Stimulated activated CD8-positive, alpha-beta memory T cell treated with anti-CD3 and anti-CD28 coated beads, Interleukin-4, amount 100 ng/mL, for 1 hour (primary cell): ENCODE measurements at places on chromosomes 3 and 15.

DNA sequence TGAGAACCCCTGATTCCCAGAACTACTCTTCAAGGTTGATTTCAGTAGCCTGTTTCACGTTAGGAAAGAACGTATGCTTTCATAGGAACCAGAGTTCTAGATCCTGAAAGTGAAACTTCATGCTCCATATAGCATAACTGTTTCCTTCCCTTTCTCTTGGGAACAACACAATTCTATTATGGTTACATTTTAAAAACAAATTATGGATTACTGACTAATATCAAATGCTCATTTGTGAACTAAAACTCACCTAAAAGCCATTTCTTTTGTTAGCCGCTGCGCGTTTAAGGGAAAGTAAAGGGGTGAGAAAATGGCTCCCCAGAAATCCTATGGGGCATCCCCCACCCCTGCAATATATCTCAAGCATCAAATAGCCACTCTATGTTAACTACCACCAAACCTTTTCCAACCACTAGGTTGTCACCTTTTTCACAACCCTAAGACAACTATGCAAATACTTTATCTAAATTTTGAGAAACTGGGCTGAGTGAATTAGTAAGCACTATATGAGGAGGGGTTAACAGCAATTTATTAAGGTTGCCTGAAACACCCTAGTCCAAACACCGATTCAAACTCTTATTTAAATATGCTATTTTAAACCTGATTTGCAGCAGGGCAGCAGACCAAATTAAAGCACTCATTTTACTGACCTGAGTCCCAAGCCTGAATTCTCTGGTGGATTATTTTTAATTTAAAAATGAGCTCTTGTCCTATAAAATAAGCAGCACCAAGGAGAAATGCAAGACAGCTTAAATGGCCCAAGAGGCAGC, 2.4 kb downstream of the SIAH2 start:
- DNase-seq = no peak

DNA sequence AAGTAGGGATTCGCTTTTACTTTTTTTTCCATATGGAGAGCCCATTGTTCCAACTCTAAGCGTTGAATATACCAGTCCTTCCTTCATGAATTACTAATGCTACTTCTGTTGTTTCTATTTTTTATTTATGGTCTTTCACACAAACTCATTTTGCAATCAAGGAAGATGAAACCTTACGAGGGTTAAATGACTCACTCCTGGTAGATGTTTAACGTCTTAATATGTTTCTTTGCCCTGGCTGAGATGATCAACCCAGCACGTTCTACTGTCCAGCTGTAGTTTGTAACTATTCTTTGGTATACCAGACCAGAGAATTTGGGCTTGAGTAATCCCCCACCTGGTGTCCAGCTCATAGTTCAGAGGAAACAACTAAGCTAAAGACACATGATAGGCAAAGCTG, 23.1 kb downstream of the CDCP1 start:
- no peak for DNase-seq

GRCh38 chr3:22960105-22960984, 242.8 kb upstream of the UBE2E2 start:
- no peak for DNase-seq

DNA sequence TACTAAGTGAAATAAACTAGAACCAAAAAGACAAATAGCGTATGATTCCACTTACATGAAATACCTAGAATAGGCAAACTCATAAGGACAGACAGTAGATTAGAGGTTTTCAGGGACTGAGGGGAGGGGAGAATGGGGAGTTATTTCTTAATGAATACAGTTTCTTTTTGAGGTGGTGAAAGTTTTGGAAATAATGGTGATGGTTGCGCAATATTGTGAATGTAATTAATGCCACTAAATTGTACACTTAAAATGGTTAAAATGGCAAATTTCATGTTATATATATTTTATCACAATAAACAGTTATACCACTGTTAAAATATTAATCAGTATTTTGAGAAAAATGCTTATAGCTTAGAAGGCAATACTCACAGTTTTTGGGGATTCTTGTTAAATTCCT, 11.0 kb downstream of the UBE2E1 start:
- DNase-seq = no peak

- DNase-seq = no peak
These were observed 284.2 kb downstream of the C3orf38 start for GRCh38 chr3:88434001-88434400.

- DNase-seq = no peak
These were observed 100.4 kb upstream of the PHLDB2 start for GRCh38 chr3:111758642-111759041.

- no peak for DNase-seq
These were observed 33.6 kb downstream of the MCTP2 start for GRCh38 chr15:94265009-94265408.

DNA sequence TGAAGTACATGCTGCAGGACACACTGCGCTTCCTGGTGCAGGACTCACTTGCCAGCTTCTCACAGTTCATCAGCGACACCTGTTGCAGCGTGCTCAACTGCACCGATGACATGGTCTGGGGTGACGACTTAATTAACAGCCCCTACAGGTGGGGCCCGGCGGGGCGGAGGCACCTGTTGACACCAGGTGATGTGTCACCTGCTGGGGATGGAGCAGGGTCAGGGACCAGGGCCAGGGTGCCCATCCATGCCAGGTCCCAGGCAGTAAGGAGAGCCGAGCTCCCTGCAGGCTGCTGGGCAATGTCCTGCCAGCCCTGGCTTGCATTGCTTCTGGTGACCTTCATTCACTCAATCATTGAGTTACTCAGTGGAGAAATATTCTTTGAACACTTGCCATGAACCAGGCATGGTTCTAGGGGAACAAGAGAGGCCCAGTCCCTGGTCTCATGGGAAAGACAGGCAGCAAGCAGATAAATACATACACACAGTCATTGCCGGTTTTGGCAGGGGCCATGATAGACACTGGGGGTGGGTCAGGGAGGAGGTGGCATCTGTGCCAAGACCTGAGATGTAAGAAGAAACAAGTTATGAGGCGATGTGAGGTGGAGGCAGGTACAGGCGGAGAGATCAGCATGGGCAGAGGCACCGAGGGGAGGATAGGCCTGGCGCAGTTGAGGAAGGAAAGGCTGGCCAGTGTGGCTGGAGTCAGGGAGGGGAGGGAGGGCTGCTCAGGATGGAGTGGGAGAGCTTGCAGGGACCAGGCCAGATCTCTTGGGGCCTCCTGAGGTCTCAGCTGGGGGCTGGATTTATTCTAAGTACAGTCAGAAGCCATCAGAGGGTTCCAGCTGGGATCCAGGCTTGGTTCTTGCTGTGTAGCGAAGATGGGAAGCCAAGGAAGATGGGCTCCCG, 30.8 kb downstream of the DNAH1 start:
- no peak for DNase-seq

- no peak for DNase-seq
These were observed 670 bp upstream of the ATP13A3 start for GRCh38 chr3:194487289-194488054.
